ENCODE measurements at places on chromosomes 11 and 22.
A peak's percentile ranks its signal among the peaks of the same experiment; 100 is the strongest.

DNA sequence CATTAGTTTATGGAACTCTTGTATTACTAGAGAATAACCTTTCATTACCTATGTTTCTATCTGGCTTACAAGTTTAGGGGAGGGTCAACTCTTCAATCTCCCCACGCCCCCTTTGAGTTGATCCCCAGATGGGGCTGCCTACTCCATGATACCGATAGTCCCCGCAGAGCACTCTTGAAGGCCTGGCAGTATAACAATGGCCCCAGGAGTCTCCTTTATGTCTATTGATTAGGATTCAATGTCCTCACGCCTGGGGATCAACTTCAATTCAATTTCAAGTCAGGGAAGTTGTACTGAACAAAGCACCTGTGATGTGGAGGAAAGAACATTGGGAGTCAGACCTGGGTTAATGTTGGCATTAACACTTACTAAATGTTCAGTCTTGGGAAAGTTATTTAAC lies 520.2 kb downstream of the METTL15 start:
- DNase-seq, result no peak

DNA sequence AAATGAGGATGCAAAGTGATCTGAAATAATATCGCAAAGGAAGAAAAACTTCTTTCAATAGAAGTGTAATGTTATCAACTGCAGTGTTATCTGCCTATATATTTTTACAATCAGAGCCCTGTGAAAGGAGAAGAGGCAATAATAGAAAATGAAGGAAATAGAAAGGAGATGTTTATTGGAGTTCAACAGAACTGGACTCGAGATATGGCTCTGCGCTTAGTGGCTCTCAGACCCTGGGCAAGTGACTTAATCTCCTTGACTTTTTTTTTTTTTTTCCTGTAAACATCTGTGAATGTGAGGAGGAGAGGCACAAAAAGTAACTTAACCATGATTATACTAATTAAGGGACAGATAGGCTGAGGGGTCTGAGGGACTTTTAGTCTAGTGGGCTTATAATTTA lies 18.9 kb downstream of the CNTF start:
- DNase-seq, result no peak

DNA sequence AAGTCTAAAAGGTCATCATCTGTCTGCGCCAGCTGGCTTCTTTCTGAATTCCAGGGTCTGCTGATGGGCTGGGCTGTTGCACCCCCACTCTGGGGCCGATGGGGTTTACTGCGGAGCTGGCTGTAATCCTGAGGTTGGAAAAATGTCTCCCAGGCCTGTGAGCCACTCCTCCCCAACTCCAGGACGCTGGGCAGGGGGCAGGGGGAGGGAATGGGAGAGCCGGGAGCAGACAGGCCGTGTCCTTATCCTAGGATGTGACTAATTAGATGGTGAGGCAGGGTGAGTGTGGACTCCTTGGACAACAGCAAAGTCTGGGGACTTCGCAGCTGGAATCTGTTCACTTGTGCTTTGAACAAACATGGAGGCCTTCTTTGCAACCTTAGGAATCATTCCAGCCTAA lies 48.7 kb downstream of the LRRC32 start:
- no peak for DNase-seq

GRCh38 chr11:45580399-45580798 lies 85.0 kb downstream of the CHST1 start:
- no peak for DNase-seq

DNA sequence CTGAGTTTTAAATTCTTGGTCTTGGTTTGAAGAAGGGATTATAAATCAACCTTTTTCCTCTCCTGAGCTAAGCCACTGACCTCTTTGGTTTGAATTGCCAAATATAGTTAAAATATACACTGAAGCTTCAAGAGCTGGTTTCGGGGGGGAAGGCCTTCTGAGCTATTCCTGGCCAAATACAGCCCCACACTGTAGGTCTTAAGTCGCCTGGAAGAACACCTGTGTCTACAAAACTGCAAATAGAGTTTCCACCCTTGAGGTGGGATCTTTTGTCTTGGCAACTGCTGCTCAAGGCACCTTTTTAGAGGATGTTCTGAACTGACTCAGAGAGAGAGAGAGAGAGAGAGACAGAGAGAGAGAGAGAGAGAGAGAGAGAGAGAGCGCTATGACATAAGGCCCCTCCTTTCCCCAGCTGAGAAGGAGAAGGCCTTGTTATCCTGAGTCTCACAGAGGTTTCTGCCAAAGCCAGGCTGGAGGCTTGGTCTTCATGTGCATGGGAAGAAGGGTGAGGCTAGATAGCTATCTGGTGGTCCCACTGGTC lies 5.5 kb downstream of the ADM start:
- DNase-seq, result no peak

DNA sequence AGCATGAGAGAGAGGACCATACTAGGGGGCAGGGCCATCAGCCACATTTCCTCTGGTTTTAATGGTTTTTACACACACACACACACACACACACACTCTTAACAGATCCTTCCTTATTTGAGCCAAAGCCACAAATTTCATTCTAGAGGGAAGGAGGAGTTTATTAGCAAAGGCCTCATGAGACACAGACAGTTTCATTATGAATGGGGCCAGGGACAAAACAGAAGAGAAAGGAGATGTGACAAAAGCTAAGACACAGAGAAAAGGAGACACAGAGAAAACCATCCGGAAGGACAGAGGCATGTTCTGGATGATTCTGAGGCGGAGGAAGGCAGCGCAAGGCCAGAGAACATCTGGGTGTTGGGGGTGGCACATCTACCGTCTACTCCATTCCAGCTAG lies 32.2 kb upstream of the ARFGAP3 start:
- DNase-seq, result no peak

DNA sequence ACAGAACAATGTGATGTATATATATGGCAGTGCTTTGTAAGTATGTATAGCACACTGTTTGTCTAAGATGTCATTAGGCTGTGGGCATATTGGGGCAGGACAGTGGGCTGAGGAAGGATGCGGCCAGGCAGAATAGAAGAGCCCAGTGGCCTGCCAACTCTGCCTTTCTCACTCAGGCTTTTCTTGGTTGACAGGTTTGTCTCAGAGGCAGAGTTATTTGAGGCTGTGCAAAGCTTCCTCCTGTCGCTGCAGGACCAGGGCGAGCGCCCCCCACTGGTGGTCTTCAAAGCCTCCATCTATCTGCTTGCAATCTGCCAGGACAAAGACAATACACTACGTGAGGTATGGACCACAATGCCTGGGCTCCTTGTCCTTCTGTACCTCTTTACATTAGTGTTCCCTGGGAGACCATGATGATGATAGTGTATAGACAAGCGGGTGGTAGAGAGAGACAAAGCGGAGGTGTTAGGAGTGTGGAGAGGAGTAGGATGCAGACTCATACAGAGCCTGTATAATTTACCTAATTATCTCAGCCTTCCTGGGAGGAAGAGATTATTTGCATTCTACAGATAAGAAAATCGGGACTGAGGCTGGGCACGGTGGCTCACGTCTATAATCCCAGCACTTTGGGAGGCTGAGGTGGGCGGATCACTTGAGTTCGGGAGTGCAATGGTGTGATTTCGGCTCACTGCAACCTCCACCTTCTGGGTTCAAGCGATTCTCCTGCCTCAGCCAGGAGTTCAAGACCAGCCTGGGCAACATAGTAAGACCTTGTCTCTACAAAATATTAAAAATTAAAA lies 37.3 kb upstream of the CCDC134 start:
- peak; percentile 52 for DNase-seq

GRCh38 chr11:2772544-2773031 lies 72.8 kb upstream of the KCNQ1OT1 start:
- no peak for DNase-seq

DNA sequence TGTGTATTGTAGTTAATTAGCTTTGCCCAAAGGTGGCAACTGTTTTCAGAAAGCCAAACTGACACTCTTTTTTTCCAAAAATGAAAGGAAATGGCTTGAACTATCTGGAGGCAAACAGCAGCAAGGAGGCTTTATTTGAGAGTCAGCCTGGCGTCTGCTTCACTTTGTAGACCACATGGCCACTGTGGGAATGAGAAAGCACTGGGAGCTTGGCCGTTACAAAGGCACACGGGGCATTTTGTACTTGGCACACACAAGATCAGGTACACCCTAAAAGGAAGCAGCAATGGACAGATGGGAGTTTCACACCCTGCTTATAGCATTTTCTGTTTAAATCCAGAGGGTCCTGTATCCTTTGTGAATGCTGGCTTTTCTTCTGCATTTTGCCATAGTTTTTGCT lies 126.3 kb downstream of the MPPED2 start:
- DNase-seq, result no peak

DNA sequence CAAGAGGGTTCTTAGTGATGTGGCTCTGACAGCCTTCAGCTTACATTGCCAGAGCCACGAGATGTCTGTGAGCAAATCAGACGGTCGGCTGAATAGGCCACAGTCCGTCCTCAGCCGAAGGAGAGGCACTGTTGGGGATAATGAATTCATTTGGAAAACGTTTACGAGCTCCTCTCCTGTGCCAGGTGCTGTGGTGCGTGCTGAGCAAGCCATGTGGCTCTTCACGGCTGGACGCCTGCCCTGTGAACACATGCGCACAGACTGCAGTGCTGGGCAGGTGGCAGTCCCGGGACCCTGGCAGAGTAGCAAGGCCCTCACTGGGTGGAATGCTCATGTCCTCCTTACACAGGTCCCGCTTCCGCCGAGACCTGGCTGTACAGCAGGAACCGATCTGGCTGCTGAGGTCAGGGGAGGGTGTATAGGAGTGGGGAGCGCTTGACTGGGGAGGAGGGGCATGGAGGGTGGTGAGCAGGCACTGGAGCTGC lies 6.8 kb downstream of the TBC1D22A start:
- no peak for DNase-seq

GRCh38 chr11:57762235-57762861 lies 746 bp downstream of the CTNND1 start:
- DNase-seq, result no peak

GRCh38 chr11:128342511-128343134 lies 244.7 kb downstream of the ETS1 start:
- DNase-seq, result peak; percentile 82

- DNase-seq, result no peak
These were observed 9.7 kb upstream of the APOL4 start for GRCh38 chr22:36211237-36211861.

- peak; percentile 26 for DNase-seq
These were observed 9.8 kb downstream of the PRMT3 start for GRCh38 chr11:20397281-20397680.

DNA sequence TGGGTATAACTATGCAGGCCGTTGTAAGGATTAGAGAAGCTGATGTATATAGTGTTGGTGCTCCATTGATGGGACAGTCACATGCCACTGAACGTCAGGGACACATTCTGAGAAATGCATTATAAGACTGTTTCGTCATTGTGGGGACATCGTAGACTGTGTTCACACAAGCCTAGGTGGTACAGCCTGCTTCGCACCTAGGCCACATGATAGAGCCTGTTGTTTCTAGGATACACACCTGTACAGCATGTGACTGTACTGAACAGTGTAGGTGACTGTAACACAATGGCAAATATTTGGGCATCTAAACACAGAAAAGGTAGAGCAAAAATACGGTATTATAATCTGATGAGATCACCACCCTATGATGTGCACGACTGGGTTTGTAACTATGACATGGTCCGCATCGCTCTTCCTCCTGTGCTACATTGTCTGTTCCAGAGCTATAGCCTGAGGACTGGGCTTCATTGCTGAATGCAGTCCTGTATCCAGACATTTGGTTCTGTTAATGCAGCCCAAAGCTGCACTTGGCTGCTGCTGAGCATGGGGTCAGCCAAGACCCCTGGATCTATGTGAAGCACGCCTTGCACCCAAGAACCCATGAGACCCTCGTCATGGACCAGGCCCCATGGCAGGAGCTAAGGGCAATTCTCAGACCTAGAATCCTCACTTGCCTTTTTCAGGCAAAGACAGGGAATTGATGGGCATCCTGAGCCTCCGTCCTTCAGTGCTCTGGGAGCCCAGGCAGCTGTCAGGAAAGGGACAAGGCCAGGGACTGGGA lies 51.1 kb upstream of the THY1 start:
- no peak for DNase-seq

- DNase-seq, result no peak
These were observed 47.8 kb upstream of the BMAL1 start for GRCh38 chr11:13229711-13230318.

GRCh38 chr11:26994631-26995095 lies 751 bp downstream of the FIBIN start:
- no peak for DNase-seq

- no peak for DNase-seq
These were observed 386.2 kb downstream of the NTM start for GRCh38 chr11:131756479-131757110.

DNA sequence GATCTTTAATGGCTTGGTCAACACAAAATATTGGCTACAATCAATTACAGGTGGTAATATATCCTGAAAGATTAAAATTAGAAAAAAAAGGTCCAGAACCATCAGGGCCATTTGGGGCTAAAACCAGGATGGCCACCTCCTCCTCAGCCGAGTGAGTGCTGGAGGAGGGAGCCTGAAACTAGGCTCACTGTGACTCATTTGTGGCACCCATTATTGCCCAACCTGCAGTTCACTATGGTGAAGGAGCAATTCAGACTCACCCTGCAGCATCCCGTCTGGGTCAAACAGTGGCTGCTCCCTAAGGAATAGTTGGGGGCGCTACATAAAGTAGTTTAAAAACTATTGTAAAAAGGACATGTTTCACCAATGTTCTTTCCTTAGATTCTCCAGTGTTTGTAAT lies 60.7 kb downstream of the GLYATL1 start:
- DNase-seq, result no peak

- DNase-seq, result no peak
These were observed 604 bp upstream of the POLR3H start for GRCh38 chr22:41544671-41545476.

DNA sequence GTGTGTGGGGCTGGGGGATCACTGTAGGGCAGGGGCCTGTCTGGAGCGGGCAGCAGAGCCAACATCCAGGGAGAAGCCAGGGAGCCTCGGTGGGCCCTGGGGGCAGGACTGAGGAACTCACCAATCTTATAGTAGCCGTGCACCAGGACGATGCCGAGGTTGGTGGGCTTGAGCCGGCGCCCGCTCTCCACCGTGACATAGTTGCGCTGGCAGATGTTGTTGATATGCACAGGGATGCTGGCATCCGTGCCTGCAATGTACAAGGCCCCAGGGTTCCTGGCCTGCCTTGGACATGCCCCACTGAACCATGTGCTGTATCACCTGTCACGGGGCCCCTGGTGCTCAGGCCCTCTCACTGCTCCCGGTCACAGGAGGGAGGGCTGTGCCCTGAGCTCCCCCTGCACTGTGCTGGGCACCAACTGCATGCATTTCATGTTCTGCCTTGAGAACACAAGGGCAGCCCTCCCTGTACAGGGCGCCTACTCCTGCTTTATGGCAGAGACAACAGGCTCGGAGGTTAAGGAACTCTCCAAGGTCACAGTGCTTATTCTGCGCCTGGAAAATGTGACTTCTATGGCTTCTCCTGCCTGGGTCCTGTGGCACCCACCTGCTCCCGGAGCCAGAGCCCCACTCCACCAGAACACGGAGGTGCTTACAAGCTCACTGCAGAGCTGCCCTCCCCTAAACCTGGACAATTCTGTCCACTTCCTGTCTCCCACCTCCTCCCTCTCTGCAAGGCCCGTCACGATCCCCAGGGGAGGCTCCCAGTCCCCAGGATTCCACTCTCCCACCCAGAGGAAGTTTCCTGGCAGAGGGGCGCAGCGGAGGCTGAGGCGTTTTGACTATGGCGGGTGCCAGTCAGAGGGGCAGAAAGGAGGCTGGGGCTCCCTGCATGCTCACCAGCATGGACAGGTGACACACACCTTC lies 7.8 kb upstream of the PPM1F start:
- no peak for DNase-seq

- no peak for DNase-seq
These were observed 6.9 kb upstream of the SYT8 start for GRCh38 chr11:1827931-1828330.

- peak; percentile 40 for DNase-seq
These were observed 921 bp downstream of the TESMIN start for GRCh38 chr11:68750195-68751003.

- DNase-seq, result peak; percentile 26
These were observed 498 bp downstream of the C2CD2L start for GRCh38 chr11:119107538-119108145.

Data from CD4-positive, alpha-beta T cell treated with Interleukin-17A for 4 hours (primary cell).